ENCODE measurements at places on chromosomes 5 and 9. TPM values are rescaled to one million over a fixed set of nuclear protein-coding genes. Genes with fewer than 3 reads are reported as not detected.

IFNA13 gene
- total RNA-seq = not detected

IL33 gene
- total RNA-seq = not detected

ADAMTS16 gene
- total RNA-seq = not detected

DTWD2 gene
- total RNA-seq = 3.5 TPM

GPR151 gene
- not detected for total RNA-seq

TMEM203 gene
- total RNA-seq = 42.9 TPM

TICAM2 gene
- 1.6 TPM for total RNA-seq

ZNG1C gene
- total RNA-seq = 45.8 TPM

ADRB2 gene
- total RNA-seq = 6.1 TPM

FGFR4 gene
- total RNA-seq = 3.0 TPM

NUTM2G gene
- not detected for total RNA-seq

POLK gene
- total RNA-seq = 30.4 TPM

RXRA gene
- total RNA-seq = 11.6 TPM

OTP gene
- not detected for total RNA-seq

UIMC1 gene
- 61.7 TPM for total RNA-seq

PGM5 gene
- not detected for total RNA-seq

STKLD1 gene
- total RNA-seq = 1.4 TPM

SGCD gene
- not detected for total RNA-seq

TRIP13 gene
- 1.0 TPM for total RNA-seq

C9orf40 gene
- total RNA-seq = 7.1 TPM

CMYA5 gene
- total RNA-seq = 0.17 TPM

TRIM52 gene
- total RNA-seq = 73.0 TPM

IFNA2 gene
- total RNA-seq = not detected

LTC4S gene
- 5.1 TPM for total RNA-seq

GBGT1 gene
- 6.3 TPM for total RNA-seq

GABRA1 gene
- not detected for total RNA-seq

COL5A1 gene
- total RNA-seq = 1.5 TPM

MLANA gene
- not detected for total RNA-seq

IL4 gene
- total RNA-seq = not detected

TLE1 gene
- 0.49 TPM for total RNA-seq

FOXD4L5 gene
- total RNA-seq = 0.67 TPM

CYLC2 gene
- not detected for total RNA-seq

PTBP3 gene
- 139 TPM for total RNA-seq

XRCC4 gene
- total RNA-seq = 4.1 TPM

TTC16 gene
- 2.5 TPM for total RNA-seq

PITX1 gene
- total RNA-seq = not detected

All from CD4-positive, alpha-beta memory T cell (primary cell).